ENCODE measurements at places on chromosomes 1 and 21.

DNA sequence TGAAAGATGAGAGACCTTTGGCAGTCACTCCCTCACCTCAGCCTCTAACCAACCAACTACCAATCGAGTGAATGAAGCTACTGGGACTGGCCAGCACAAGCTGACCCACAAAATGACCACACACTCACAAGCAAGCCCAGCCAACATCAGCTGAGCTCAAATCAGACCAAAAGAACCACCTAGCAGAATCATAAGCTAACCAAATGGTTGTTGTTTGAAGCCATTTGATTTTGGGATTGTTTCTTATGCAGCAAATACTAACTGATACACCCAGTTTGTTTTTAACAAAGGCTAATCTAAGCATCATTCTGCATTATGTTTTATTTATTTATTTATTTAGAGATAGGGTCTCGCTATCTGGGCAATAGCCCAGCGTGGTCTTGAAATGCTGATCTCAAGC, 310.4 kb downstream of the SETD4 start:
- DNase-seq, result no peak

- DNase-seq, result no peak
Observed at GRCh38 chr1:40860706-40861223, 1.4 kb downstream of the CITED4 start.

GRCh38 chr1:88742531-88742930, 58.5 kb downstream of the PKN2 start:
- DNase-seq, result no peak

DNA sequence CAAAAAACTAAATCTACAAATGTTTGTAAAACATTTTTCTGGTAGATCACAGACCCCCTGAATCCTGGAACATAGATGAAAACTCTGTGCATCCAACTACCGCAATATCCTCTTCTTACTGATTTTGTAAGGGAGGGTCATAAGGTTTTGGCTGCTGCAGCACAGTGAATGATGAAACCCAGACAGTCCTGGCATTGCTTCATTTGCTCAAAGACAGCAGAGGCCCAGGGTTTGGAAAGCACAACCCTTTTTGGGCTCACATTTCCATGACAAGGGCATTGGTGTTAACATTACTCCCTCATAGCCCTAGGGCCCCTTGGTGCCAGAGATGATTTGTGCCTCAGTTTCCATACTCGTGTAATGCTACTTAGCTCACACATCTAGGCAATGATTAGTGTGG, 51.2 kb downstream of the PLXNA2 start:
- DNase-seq, result no peak

GRCh38 chr21:43806017-43806710, 16.8 kb downstream of the RRP1 start:
- DNase-seq, result no peak

DNA sequence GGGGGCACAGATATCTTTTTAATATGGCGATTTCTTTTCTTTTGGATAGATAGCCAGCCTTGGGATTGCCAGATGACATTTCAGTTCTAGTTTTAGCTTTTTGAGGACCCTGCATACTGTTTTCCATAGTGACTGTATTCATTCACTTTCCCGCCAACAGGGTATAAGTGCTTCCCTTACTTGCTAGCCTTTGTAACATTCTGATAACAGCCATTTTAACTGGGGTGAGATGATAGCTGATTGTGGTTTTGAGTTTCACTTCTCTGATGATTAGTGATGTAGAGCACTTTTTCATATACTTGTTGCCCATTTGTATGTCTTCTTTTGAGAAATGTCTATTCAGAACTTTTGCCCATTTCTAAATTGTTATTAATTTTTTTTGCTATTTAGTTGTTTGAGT, 151.9 kb downstream of the NTPCR start:
- no peak for DNase-seq

- DNase-seq, result no peak
Observed at GRCh38 chr21:25637851-25638659, 1.0 kb upstream of the JAM2 start.

GRCh38 chr1:145878724-145879123, 6.9 kb downstream of the ANKRD35 start:
- DNase-seq, result no peak

Measured in posterior cingulate gyrus (tissue), 11 donors.